Neural progenitor cell (in vitro differentiated cells): ENCODE measurements at places on chromosomes 1 and 21. TPM values are rescaled to one million over a fixed set of nuclear protein-coding genes. Genes with fewer than 3 reads are reported as not detected.

FAM163A gene
- 0.11 and 0.40 TPM in 2 replicates for total RNA-seq

CAPZA1 gene
- 144 and 218 TPM in 2 replicates for total RNA-seq

C2CD4D gene
- 0.12 TPM in 1 of 2 replicates, not detected in the other for total RNA-seq

PIGK gene
- 16.9 and 44.1 TPM in 2 replicates for total RNA-seq

NBPF11 gene
- total RNA-seq, result 9.1 TPM in 2 replicates

TNFRSF4 gene
- 0.09 TPM in 1 of 2 replicates, not detected in the other for total RNA-seq

PLA2G2C gene
- total RNA-seq, result not detected in 2 replicates

TFF3 gene
- 0.12 TPM in 1 of 2 replicates, not detected in the other for total RNA-seq
